Activated CD8-positive, alpha-beta T cell treated with anti-CD3 and anti-CD28 coated beads for 36 hours (primary cell): ENCODE measurements at places on chromosomes 6 and 20. TPM values are rescaled to one million over a fixed set of nuclear protein-coding genes. Genes with fewer than 3 reads are reported as not detected.

DNA sequence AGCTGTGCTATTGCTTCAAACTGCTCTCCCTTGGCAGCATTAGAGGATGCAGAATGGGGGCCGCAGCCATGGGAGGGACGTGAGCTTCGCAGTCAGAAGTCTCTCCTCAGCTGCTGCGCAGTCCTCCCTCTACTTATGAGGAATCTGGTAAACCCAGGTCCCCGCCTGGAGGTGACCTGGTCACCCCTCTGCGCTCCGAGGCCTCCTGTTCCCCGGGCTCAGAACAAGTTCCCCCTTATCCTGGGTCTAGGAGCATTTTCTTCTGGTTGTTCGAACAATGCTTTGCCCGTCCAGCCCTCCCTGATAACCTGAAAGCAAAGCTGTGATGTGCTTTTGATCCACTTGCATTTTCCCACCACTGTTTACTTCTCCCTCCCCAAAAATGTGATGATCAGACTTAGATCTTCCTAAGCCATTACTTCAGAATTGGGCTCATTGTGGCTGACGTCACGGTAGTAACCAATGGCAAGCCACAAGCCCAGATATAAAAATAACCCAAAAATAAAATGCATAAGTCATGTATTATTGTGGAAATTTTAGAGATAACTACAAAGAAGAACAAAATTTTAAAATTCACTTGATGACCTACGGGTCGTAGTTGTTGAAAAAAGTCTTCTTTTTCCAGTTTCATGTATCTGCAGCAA lies 80.7 kb downstream of the SERAC1 start:
- H3K4me1 ChIP-seq, result no peaks in the 10 kb centered on the region
- no peaks in the 10 kb centered on the region for H3K27me3 ChIP-seq
- H3K36me3 ChIP-seq, result peaks cover 39% of the 10 kb centered on the region
- no peak for DNase-seq
- H3K4me3 ChIP-seq, result no peak overlapping the region

DNA sequence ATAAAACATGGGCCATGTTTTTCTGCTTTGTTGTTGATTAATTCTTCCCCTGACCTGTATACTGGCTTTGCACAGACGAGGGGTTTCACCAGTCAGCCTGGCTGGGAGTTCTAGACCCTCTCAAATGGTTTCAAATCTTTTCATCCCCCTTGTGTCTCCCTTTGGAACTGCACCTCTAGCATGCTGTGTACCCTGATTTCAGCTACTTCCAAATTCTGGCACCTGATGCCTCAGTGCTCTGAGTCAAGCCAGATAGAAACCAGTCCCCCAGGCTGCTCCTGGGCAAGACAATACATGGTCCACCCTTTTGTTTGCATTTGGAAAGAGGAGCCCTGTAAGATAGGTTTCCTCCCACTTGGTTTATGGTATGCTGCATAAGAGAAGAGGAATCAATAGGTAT lies 290.2 kb downstream of the BTBD3 start:
- no peak overlapping the region for H3K4me3 ChIP-seq
- no peaks in the 10 kb centered on the region for H3K27me3 ChIP-seq
- H3K4me1 ChIP-seq, result no peaks in the 10 kb centered on the region
- H3K36me3 ChIP-seq, result no peaks in the 10 kb centered on the region
- H3K27ac ChIP-seq, result no peak overlapping the region

- peak overlapping the region; percentile 4 for H3K27ac ChIP-seq
- peaks cover 27% of the 10 kb centered on the region for H3K4me1 ChIP-seq
- H3K27me3 ChIP-seq, result no peaks in the 10 kb centered on the region
- H3K36me3 ChIP-seq, result peaks cover 16% of the 10 kb centered on the region
- no peak for DNase-seq
Observed at GRCh38 chr6:88705601-88706000, 257.8 kb downstream of the RNGTT start.

GRCh38 chr6:147970970-147971369 lies 371.7 kb upstream of the SASH1 start:
- H3K36me3 ChIP-seq, result no peaks in the 10 kb centered on the region
- H3K4me1 ChIP-seq, result no peaks in the 10 kb centered on the region
- no peaks in the 10 kb centered on the region for H3K27me3 ChIP-seq
- DNase-seq, result no peak

DNA sequence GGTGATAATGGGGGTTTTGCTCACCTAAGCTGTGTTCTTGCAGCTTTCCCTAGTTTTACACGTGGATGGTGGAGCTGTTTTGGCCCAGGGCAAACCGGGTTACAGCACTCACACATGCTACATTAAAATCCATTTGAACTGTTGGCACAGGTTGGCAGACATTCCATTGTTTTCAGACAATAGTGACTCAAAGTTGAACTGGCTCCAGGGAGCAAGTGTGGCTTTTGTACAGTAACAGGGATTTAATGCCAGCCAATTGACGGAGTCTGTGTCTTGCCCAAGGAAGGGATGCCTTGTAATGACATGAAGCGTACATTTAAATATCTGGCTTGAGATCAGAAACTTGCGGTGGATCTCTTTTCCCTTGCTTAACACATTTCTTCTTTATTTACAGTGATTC lies 183.1 kb downstream of the DTNBP1 start:
- DNase-seq, result no peak
- H3K27ac ChIP-seq, result no peak overlapping the region
- H3K36me3 ChIP-seq, result peaks cover 28% of the 10 kb centered on the region
- H3K27me3 ChIP-seq, result no peaks in the 10 kb centered on the region

DNA sequence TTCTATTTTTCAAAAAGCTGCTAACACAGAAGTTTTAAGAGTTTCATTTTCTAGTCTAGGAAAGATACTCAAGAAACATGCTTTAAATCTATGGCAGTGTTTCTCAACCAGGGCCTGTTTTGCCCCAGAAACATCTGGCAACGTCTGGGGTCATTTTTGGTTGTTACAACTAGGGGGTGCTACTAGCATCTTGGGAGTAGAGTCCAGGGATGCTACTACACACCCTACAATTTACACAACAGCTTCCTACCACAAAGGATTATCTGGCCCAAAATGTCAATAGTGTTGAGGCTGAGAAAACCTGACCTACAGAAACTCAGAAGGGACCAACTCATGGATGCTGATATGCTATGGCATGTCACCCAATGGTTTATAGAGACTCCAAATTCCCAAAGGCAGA lies 24.4 kb downstream of the SERAC1 start:
- no peak for DNase-seq
- no peak overlapping the region for H3K27ac ChIP-seq
- no peak overlapping the region for H3K4me3 ChIP-seq

GRCh38 chr6:152979116-152979515 lies 3.7 kb downstream of the FBXO5 start:
- no peak overlapping the region for H3K27ac ChIP-seq
- no peaks in the 10 kb centered on the region for H3K27me3 ChIP-seq
- no peak for DNase-seq
- peaks cover 69% of the 10 kb centered on the region for H3K36me3 ChIP-seq

DNA sequence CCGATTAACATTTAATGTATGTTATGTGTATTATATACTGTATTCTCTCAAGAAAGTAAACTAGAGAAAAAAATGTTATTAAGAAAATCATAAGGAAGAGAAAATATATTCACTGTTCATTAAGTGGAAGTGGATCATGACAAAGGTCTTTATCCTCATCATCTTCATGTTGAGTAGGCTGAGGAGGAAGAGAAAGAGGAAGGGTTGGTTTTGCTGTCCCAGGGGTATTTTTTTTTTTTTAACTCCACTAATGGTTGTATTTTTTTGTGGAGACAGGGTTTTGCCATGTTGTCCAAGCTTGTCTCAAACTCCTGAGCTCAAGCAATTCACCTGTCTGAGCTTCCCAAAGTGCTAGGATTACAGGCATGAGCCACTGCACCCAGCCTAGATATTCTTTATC lies 11.0 kb downstream of the ECT2L start:
- no peaks in the 10 kb centered on the region for H3K36me3 ChIP-seq
- no peak for DNase-seq
- H3K4me1 ChIP-seq, result no peaks in the 10 kb centered on the region

DNA sequence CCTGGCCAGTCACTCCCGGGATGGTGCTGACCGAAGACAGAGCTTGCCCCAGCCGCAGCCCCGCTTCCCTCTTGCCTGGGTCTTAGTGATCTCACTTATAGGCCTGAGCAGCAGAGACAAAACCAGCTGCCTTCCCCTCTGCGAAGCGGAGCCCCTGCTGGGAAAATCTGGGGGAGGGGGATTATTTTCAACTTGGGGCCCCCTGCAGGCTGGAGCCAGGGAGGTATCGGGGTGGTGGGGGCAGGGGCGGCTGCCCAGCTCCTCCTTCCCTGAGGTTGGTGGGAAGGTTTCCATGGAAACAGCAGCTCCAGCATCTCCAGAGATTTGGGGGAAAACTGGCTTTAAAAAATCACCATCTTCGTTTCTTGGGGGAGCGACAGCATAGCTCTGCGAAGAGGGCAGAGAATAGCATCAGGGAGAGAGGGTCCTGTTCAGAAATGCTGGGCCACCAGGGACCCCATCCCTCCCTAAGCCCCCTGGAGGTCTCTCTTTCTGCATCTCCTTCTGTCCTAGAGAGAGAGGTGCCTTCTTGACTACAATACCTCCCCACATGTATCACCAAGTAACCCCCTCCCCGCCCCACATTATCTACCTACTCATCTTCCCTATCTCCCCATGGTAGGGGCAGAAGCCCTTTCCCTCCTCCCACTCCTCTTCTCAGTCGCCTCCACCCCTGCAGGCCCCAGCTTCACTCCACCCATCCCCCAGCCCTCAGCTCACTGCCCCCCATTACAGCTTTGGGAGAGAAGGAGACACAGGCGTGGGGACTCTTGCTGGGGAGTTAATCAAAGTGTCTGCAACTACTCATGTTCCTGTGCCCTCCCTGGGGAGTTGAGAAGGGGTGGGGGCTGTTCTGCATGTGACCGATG lies 88.4 kb upstream of the CCDC167 start:
- H3K36me3 ChIP-seq, result no peaks in the 10 kb centered on the region
- no peaks in the 10 kb centered on the region for H3K4me1 ChIP-seq

- peaks cover 7% of the 10 kb centered on the region for H3K27me3 ChIP-seq
- no peak for DNase-seq
- no peaks in the 10 kb centered on the region for H3K36me3 ChIP-seq
- H3K4me3 ChIP-seq, result no peak overlapping the region
- no peak overlapping the region for H3K27ac ChIP-seq
- no peaks in the 10 kb centered on the region for H3K4me1 ChIP-seq
Observed at GRCh38 chr6:119865466-119866350, 516.1 kb upstream of the MAN1A1 start.

DNA sequence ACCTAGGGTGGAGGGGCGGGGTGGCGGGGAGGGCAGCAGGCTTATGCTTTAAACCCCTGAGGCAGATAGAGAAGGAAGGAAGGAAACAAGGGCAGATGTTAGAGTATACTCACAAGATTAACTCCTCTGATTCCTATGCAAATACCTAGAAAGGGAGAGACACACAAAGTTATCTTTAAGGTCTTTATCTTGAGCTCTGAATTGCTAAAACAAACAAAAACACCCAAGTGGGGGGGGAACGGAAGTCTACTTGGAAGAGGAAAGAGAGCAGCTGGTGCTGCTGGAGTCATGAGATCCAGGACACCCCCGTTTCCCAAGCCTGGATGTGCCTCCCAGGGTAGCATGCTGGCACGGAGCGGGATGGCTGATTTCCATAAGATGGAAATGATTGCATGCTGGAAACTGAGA lies 43.4 kb downstream of the PLAGL1 start:
- DNase-seq, result no peak
- no peaks in the 10 kb centered on the region for H3K36me3 ChIP-seq
- H3K4me3 ChIP-seq, result no peak overlapping the region
- no peaks in the 10 kb centered on the region for H3K27me3 ChIP-seq

- H3K4me1 ChIP-seq, result peaks cover 32% of the 10 kb centered on the region
- peak overlapping the region; percentile 85 for H3K4me3 ChIP-seq
- H3K27me3 ChIP-seq, result no peaks in the 10 kb centered on the region
Observed at GRCh38 chr6:31813465-31813849, 1.6 kb downstream of the HSPA1L start.

DNA sequence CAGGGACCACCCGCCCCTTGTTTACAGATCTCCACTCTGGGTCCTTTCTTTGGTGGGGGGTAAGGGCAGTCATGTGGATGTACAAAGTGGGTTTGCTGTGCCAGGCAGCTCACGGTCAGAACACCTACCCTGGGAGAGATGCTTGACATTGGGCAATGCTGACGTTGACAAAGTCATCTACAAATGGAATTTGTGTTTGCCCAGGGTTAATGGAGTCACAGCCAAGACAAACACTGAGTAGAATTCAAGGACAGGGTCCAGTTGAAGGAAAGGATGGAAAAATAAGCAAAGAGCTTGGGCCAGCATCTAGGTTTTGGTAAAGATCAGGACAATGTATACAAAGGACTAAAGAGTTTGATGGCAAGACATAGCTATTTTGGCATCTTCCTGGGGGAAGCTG lies 54.7 kb downstream of the MOCS1 start:
- no peak overlapping the region for H3K27ac ChIP-seq
- no peaks in the 10 kb centered on the region for H3K36me3 ChIP-seq
- H3K27me3 ChIP-seq, result peaks cover 1% of the 10 kb centered on the region
- no peaks in the 10 kb centered on the region for H3K4me1 ChIP-seq
- no peak overlapping the region for H3K4me3 ChIP-seq

- H3K4me1 ChIP-seq, result no peaks in the 10 kb centered on the region
- H3K27ac ChIP-seq, result no peak overlapping the region
- peaks cover 2% of the 10 kb centered on the region for H3K27me3 ChIP-seq
- H3K4me3 ChIP-seq, result no peak overlapping the region
Observed at GRCh38 chr20:13274275-13274861, 53.3 kb downstream of the ISM1 start.

DNA sequence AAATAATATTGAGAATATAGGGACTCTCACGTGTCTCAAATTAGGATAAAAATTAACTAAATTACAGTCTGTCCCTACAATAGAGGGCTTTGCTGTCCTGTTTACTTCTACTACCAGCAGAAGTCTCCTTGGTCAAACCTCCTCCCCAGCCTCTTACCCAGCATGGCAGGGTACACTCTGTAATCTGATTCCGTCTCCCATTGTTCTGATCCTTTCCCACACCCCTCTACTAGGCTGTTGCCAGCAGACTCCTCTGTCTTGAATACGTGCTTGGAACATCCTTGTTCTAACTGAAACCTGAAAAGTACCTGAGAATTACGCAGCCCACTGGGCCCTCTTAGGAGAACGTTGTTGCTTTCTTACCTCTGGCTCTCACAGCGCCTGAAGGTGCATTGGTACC lies 112.2 kb upstream of the PREP start:
- peaks cover 17% of the 10 kb centered on the region for H3K27me3 ChIP-seq
- no peak for DNase-seq
- H3K36me3 ChIP-seq, result no peaks in the 10 kb centered on the region
- H3K27ac ChIP-seq, result no peak overlapping the region
- H3K4me3 ChIP-seq, result no peak overlapping the region

- peak overlapping the region; percentile 72 for H3K27ac ChIP-seq
- peaks cover 32% of the 10 kb centered on the region for H3K36me3 ChIP-seq
- no peak overlapping the region for H3K4me3 ChIP-seq
- H3K4me1 ChIP-seq, result peaks cover 24% of the 10 kb centered on the region
- H3K27me3 ChIP-seq, result no peaks in the 10 kb centered on the region
Observed at GRCh38 chr6:108883172-108883571, 35.0 kb downstream of the ARMC2 start.

GRCh38 chr6:149493761-149494320 lies 9.0 kb upstream of the ZC3H12D start:
- no peak for DNase-seq
- H3K36me3 ChIP-seq, result peaks cover 9% of the 10 kb centered on the region
- H3K27me3 ChIP-seq, result no peaks in the 10 kb centered on the region
- H3K27ac ChIP-seq, result peak overlapping the region; percentile 94
- peaks cover 80% of the 10 kb centered on the region for H3K4me1 ChIP-seq

GGTLC1 gene
- total RNA-seq, result not detected

SIRT5 gene
- 13.5 TPM for total RNA-seq

HLA-DQB1 gene
- total RNA-seq, result 6.9 TPM
